ENCODE measurements at places on chromosomes 5 and 9.
A peak's percentile ranks its signal among the peaks of the same experiment; 100 is the strongest.

DNA sequence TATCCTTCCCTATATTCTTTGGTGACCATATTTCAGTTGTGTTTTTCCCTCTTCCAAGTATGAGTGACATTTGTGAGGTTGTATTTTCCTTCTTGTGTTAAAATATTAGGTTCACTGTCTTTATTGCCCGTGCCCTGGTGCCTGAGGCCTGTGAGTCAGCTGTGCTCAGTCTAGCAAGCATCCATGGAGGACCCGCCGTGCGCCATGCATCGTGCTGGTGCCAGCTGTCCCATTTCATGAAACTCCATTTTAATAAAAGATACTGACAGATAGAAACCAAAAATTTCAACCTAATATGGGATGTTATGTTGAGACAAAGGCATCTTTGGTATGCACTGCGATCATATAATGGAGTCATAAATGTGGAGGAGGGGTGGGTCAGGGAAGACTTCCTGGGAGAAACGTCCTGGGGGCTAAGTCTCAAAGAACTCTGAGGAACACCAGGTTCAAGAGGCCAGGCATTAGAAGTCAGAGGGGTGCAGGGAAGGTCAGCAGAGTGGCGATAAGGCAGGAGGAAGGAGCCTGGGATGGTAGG lies 34.0 kb upstream of the FGF1 start:
- no peak for DNase-seq

DNA sequence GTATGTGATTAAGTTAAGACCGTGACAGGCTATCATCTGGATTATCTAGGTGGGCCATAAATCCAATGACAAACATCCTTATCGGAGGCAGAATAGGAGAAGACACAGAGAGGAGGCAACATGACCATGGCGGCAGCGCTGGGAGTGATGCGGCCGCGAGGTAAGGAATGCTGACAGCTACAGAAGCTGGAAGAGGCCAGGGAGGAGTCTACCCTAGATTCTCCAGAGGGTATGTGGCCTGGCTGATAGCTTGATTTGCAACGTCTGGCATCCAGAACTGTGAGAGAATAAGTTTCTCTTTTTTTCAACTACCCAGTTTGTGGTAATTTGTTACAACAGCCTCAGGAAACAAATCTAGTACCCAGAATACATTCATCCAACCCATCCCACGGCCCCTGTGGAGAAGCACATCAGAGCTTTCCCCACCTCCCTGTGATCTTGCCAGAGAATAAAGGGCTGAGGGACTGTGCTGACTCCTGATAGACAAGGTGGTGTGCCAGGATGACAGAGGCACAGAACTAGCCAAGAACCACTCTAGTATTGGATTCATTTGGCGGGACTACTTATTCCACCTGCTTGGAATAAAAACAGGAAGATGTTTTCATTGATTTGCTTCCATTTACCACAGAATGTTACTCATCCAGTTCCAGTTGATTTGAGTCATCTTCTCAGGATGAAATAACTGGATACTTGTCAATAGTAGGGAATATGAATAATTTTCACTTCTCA lies 187.4 kb downstream of the MAN2A1 start:
- DNase-seq: no peak

DNA sequence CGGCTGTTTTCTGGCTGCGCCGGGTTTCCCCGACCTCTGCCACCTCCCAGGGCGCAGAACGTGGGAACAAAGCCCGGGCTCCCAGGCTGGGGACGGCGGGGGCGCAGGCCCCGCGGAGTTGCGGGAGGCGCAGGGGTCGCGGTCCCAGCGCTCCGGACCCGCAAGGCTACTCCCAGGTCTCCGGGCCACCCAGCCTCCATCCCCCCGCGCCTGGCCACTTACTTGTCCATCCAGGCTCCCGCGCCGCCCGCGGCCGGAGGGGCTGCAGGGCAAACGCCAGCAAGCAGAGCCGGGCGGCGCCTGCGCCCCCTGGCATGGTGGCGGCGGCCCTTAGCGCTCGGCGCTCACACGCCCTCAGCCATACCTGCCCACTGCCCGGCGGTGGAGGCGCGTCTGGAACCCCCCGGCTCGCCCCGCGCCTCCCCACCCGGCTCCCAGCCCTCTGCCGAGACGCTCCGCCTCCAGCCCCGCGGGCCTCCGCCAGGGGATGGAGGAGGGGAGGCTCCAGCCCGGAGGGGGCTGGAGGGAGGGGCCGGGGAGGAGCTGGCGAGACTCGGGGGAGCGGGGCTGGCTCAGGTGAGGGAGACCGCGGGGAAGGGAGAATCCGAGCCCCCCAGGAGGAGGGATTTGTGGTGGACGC lies at the start of gene ADAM19:
Gene ADAM19 (minus strand): TSS at position 395 of the 640 bp plus-strand sequence. CDS start 79 bp downstream, at position 316.
- DNase-seq: peak; percentile 45

DNA sequence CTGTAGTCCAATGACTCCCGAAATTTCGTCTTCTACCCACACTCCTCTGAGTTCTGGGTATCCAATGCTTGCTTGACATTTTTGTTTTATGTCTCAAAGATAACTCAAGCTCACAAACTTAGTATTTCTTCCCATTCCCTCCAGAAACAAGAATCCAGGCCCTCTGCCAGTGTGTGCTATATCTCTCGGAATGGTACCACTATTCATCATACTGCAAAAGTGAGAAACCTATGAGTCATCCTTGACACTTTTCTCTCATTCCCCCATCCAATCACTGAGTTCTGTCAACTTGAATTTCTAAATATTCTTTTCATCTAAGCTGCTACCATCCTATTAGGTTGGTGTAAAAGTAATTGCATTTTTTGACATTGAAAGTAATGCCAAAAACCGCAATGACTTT lies 9.8 kb downstream of the SLC12A2 start:
- DNase-seq: no peak

DNA sequence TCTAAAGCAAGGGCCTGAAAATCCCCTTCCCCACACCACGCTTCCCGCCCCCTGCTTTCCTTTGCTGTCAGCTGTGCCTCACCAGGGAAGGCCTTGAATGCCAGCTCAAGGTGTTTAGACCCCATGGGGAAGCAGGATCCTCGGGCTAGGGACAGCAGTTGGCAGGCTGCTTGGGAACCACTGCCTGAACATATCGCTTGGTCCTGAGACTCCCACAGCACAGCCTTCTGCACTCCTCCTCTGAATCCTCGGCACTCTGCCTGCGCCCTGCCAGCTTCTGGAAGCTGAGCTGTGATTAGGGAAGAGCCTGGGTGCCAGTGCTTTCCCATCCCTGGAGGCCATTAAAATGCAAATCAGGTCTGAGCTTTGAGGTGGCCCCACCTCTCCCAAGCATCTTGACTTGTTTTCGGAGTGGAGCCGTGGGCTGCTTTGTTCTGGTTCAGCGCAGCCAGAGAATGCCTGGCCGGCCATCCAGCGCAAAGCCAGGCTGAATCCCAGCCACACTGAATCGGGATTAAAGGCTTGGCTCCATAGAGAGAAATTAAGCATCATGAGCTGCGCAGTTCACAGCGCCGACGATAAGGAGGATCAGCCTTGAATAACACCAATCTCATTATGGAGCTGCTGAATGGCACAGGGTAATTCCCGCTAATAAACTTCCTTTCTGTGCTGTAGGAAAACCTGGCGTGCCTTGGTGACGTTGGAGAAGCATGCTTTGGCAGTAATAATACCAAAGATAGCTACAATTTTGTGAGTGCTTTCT lies 40.0 kb downstream of the AMBP start:
- no peak for DNase-seq

DNA sequence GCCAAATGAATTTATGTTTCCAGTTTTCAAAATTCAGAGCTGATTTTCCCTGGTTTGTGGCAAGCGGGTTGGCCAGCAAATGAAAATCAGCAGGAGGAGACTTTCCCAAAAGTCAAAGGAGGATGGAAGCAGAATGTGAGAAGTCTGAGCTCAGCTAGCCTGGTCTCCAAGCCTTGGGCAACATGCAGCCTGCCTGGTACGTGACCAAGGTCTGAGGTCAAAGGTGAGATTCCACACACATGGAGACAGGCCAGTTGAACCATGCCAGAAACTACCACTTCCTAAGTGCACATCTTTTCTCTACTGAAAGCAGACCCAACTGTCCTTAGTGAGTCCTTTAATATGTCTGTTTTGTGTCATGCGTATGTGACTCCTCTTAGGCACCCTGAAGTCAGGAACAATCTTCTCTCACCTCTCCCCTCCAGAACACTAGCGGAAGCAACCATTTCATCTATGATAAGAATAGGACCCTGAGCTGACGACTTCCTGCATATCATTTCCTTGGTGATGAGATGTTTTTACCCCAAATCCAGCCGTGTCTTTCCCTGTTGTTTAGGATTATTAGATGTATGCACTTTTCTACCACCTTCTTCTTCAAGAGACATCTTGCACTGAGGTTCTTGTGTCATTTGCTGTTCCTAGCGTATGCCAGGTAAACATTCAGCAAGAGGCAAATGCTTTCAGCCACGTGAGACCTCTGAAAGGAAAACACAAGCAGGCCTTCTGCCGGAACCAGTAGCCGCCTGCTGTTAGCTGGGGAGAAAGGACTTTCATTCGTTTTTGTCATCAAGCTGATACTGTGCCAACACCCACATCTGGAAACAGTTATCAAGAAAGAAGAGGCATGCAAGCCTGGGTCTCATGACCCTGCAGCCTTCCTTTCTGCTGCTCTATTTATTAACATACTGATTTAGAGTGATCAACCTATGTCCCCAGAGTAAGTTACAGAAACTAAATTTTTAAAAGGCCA lies 9.7 kb upstream of the TGFBI start:
- no peak for DNase-seq

GRCh38 chr9:134722120-134722701 lies 80.6 kb downstream of the COL5A1 start:
- DNase-seq: no peak

All from T-helper 9 cell (primary cell).